ENCODE measurements at places on chromosomes 1 and 21.
A peak's percentile ranks its signal among the peaks of the same experiment; 100 is the strongest.

GRCh38 chr1:3790500-3790923, 5.8 kb downstream of the LRRC47 start:
- DNase-seq, result no peak

GRCh38 chr1:218164930-218165700, 120.0 kb upstream of the RRP15 start:
- DNase-seq, result no peak

GRCh38 chr1:178928041-178928440, 57.2 kb upstream of the ANGPTL1 start:
- DNase-seq, result no peak

DNA sequence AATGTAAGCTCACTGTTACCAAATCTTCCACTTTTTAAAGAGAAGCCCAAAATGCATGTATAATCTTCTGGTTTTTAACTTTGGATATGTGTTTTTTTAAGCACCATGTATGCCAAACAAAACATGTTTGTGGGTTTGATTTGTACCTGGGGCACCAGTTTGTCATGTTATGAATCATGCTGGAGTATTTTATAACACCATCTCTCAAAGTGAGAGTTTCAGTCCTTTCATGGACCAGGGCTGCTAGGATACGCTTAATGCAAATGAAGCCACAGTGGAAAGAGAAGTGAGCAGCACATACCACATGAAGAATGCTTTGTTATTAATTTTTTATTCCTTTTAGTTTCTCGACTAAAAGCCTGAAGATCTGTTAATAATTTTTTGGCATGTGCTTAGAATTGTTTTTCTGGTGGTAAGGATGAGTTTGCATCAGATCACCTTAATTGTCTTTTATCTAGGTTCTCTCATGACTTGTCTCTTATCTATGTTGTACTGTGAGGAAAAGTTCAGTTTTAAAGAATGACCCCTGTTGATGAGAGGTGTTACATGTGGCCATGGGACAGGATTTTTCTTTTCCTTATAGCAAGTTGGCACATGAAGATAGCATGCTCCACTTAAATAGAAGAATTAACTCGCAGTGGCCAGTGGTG, 2.0 kb upstream of the RABGAP1L start:
- DNase-seq, result no peak

DNA sequence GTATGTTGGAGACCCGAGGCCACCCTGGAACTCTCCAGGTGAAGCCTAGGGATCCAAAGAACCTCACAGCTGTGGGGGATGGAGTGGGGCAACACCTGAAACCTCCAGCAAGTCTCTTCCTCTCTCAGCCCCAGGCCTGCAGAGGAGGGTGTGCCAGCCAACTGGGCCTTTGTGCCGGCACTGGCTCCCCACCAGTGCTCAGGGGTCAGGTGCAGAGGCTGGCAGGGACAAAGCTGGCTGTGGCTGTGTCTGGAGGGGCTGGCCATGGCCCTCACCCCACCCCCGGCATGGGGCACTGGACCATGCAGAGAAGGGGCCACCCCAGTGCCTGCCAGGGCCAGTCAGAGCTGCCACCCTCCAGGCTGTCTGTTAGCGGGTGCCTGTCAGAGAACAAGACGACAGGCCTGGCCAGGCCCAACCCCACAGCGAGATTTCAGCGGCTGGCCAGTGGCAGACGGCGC, 3.9 kb downstream of the COL18A1 start:
- DNase-seq, result no peak

DNA sequence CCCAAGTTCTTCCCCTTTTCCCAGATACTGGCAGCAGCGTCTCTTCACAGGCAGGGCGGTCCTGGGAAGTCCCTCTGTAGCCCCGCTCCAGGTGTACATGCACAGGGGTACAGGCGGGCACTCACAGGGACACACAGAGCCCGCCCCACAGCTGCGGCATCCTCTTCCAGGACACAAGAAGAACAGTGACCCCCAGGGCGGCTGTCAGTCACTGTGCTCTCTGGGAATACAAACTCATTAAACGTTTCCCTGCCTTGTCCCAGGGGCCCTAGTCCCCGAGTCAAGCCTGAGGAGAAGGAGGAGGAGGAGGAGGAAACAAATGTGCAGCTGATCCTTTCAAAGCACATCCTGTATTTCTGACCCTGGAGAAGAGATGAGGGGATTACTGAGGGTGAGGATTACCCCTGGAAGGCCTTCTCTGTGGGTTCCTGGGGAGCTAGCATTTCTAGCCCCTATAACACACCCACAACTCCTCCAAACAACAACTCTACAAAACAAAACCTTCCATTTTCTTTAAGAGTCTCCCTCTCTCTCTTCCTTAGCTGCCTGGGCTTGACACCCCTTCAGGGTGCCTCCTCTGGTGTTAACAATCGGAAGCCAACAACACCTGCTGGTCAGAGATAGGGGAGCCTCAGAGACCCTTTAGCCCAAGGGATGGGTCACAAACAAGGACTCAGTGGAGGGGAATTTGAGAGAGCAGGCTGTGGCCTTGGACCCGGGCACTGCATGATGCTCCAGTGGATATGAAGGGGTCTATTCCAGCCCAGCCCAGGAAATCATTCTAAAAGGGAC, 28.4 kb upstream of the DMBX1 start:
- DNase-seq, result no peak

DNA sequence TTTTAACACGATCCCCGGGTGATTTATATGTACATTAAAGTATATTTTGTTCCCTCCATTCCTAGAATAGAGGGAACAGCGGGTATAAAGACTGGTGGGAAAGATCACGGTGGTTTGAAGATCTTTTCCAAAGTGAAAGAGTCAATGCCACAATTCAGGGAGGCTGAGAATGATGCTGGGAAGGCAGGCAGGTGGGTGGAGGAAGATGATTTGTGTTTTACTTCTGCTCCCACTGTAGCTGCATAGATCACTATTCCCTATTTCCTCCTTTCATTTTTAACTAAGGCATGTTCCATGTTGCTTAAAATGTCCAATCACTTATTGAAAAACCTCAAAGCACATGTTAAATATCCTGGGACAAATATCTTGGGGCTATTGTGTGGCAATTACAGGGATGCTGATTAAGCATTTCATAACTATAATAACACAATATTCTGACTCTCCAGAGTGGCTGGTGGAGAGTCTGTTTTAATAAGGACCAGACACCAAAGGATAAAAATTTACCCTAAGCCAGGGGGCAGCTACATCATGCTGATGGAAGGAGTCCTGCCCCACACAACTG, 8.4 kb upstream of the LYST start:
- no peak for DNase-seq

DNA sequence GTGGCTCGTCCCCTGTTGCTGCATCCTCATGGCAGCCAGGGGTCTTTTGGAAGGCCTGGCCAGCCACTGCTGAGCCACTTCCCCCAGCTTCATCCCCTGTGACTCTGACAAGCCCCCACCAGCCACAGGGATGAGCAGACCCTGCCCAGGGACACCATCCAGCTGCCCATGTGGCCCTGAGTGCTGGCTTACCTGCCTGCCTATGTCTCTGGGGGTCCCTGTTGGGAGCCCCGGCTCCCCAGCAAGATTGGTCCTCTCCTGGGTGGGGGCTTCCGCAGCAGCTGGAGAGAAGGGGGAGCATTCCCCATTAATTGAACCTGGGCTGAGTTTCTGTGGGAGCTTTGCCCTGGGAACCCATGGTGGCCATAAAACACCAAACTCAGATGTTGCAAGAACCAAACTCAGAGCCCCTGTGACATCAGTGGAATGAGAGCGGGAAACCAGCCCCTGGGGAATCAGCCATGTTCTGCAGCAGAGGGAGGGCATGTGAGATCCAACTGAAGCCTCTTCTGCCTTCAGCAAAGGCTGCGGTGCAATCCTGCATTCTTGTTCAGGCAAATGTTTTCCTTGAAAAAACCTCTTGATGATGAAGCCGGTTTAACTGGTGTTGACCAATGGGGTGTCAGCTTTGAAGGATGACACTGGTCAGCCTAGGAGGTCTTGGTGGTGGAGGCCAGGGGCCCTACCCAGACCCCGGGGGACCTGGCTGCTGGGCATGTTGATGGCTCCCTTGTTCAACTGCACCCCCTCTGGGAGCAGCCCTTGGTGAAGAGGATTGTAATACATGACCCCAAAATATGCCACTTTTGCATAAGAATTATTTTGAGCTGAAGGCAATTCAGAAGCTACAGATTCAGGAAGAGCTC, 28.3 kb upstream of the COL18A1 start:
- no peak for DNase-seq

GRCh38 chr1:92701147-92701546, 83.8 kb downstream of the EVI5 start:
- DNase-seq, result no peak

DNA sequence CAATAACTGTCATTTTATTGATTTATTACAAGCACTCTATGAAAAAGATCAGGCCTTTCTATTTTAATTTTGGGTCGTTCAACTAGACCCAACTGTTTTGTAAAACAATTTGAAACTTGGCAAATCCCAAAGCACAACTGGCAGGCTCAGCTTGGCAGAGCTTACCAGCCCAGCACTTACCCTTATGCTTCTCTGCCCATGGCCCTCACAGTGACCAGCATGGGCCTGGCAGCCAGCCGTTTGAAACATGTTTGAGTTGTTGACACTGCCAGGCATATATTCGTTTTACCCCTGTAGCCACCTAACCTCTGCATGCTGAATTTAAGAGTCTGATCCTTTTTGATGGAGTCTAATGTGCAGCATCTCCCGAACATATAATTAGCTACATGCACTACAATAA, 796.7 kb upstream of the ADGRL2 start:
- no peak for DNase-seq

GRCh38 chr1:203130358-203130985, 2.9 kb downstream of the ADORA1 start:
- no peak for DNase-seq

DNA sequence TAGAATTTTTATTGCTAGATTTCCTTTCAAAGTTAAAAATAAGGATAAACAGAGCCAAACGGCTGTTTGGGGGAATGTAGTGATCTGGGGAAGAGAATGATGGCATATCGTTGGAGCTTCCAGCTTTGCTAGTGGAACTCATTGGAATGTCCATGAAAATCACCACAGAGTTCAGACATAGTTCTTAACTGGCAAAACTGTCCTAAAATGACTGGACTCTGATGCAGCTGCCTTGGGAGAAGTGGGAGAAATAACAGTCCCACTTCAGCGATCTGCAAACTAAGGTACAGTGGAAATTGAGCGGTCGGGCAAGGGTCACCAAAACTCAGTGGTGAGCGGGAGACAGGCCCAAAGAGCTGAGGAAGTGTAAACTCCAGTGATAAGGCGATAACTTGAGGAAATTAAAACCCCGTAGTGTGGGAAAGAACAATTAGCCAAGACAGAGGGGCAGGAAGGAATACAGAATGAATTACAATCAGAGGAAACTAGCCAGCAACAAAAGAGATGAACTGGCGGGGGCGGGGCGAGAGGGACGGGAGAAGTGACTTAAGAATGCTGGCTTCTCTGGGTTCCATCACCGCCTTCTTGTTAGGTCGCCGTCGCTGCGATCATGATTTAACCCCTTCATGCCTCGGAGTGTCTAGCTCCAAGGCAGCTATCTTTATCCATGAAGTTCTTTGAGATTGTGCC, 89.8 kb upstream of the ARHGAP29 start:
- DNase-seq, result no peak

DNA sequence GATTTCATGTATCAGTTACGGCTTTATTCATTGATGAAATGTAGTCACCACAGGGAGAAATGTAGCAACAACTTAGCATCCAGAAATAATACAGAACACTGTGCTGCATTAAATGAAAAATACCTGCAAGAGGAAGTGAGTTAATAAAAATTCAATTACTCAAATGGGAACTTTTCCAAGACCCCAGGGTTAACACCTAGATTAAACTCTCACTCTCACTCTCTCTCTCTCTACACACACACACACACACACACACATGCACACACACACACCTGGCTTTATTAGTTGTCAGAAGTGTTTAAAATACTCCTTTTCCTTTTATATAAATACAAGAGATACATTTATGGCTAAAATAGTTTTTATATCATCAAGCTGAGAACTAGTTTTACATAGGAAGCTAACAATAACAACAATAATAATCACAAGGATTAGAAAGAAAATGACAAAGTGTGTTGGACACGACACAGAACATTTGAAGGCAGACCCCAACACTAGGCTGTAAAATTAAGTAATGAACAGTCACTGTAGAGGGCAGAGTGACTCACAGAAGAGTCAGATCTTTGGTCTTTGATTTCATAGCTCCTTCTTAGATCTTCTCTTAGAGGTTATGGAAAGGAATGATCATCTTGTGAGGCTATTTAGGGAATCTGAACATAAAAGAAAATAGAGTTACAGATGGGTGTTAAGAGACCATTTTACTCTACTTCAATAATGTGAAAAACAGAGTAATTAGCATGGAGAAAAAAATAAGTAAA, 1266.0 kb upstream of the ADGRL2 start:
- DNase-seq, result no peak

GRCh38 chr1:25217598-25218232, 14.6 kb downstream of the SYF2 start:
- DNase-seq, result no peak

DNA sequence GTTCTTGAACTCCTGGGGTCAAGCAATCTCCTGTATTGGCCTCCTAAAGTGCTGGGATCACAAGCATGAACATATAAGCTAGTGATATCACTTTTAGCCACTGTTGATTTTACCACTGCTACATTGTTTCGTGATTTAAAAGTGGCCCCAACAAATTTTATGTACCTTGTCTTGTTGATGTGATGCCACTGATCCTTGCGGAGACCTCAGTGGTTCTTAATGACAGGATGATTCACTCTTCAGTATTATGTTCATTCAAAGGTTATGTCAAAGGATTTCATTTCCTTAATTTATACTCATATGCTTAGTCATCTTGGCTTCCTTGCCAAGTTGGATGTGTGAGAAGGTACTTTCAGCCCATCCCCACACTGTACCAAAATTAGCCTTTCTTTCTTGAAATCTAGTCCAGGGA, 12.1 kb downstream of the PRKACB start:
- DNase-seq, result no peak

GRCh38 chr1:94332952-94333351, 85.2 kb upstream of the ABCD3 start:
- no peak for DNase-seq

DNA sequence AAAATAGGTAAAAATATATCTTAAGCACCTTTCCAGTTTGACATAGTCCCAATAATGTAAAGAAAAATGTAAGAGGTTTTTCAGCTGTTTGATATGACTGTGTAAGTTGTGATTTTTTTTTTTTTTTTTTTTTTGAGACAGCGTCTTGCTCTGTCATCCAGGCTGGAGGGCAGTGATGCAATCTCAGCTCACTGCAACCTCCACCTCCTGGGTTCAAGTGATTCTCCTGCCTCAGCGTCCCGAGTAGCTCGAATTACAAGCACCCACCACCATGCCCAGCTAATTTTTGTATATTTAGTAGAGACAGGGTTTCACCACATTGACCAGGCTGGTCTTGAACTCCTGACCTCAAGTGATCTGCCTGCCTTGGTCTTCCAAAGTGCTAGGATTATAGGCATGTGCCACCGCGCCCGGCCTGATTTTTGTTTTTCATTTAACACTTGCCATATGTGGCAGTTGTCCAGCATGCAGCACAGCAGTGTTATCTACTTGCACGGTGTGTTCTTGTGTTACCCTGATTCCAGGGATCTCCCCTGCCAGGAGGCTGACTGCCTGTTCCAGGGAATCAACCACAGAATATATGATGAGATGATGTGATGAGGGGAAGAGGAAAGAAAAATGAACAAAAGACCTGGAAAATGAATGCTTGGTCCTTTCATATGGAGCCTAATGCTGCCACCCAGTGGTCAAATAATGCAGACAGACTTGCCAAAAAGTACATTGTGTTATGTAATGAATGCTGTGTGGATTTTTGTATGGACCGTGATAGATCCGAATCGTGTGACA, 79.0 kb downstream of the RAVER2 start:
- peak; percentile 20 for DNase-seq
